ENCODE measurements at places on chromosomes 5 and 9.

- DNase-seq, result no peak
These were observed 314.7 kb upstream of the RGMB start for GRCh38 chr5:98458726-98459125.

- no peak for DNase-seq
These were observed 29.0 kb upstream of the SSBP2 start for GRCh38 chr5:81779916-81780266.

DNA sequence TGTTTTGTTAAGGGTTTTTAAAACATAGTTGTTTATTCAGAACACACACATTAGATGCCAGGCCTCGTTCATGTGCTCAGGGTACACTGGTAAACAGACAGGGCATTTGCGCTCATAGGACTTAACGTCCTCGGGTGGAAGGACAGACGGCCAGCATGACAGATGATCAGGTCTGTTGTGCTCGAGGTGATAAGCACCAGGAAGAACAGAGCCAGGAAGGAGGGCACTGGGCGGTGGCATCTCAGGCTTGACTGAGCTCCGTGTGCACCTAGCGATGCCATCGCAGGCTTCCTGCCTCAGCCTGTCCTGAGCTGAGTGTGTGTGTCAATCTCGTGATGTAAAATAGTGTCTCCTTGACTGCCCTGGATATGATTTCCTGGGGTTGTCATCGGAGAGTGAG, 96.5 kb downstream of the EHMT1 start:
- DNase-seq, result no peak

- no peak for DNase-seq
These were observed 10.5 kb upstream of the NR4A3 start for GRCh38 chr9:99811172-99811571.

DNA sequence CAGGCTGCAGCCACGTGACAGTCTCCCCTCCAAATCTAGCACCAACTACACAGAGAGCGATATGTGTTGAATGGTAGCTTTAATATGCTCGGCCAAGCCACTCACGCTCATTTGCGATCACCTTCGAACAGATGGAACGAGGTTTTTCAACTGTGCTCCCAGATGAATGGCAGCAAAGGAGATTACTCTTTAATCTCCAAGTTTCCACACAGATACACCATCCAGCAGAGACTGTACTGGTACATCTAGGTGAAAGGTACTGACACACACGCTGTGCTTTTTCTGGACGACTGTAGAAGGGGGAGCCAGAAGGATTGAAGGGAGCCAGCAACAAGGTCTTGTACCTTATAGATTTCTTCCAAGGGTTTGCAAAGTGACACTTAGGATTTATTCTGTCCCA, 263.9 kb downstream of the NR3C1 start:
- no peak for DNase-seq

DNA sequence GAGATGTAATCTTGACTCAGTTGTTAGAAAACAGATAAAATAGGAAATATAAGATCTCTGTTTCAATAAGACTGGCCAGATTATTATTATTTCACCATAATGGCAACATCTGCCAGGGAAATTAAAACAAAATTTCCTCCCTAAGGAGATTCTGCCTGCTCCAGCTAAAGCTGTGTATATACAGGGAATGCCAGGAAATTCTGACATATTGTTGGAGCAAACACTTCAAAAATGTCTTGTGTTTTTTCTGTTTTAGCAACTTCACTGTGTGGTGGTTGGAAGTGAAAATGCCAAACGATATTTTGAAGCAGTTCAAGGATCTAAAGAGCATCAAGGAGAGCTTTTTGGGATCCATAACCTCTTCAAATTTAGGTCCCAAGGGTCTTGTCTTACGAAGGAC, 90.8 kb downstream of the ERCC6L2 start:
- no peak for DNase-seq

DNA sequence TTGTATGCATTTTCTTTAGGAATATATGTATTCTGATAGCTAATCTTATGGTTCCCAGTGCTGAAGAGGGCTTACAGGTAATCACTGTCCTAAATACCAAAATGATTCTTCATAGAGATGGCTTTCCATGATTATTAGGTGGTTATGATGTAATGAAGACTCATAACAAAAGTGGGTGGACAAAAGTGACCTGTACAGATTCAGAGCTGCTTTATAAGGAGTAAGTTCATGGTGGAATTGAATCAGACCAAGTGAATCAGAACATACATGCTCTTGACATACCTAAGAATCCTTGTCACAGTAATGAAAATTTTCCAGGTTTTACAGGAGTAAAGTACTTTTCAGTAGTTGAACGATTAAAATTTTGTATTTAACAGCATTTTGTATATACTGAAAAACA, 105.6 kb downstream of the NIPBL start:
- DNase-seq, result no peak

DNA sequence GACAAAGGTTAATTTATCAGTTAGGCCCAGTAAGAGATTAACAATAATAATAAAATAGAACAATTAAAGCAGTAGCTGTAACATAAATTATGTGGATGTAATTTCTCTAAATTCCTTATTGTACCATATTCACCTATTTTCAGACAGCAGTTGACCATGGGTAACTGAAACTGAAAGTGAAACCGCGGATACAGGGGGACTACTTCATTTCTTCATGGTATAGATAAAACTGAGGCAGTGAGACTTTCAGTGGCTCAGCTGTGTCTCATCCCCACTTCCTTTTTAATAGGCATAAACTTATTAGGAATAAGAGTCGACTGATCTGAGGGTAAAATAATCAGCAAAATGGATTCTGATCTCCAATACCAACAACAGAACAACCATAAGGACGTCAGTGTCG, 174.0 kb upstream of the WWC1 start:
- no peak for DNase-seq

DNA sequence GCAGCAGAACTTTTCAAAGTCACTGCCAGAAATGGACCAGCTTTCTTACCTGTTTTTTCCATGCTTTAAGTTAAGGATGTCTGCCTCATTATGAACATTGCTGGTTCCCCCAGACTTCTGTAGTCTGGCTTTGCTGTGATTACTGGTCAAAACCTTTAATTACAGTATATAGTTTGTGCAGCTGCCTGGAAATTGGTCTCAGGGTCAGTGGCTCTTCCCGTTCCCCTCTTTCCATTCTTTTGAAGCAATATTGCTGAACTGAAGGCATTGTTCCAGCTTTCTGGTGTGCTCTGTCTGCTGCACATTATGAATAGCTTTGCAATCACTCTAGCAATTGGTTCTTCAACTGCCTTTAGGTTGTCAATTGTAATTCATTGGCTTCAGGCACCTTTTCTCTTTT, 206.5 kb downstream of the ARL15 start:
- DNase-seq, result no peak

Data from iPS DF 19.7 (cell line).